ENCODE measurements at places on chromosomes 5 and 9. TPM values are rescaled to one million over a fixed set of nuclear protein-coding genes. Genes with fewer than 3 reads are reported as not detected.

LCN10 gene
- total RNA-seq = not detected

ACOT12 gene
- total RNA-seq = 0.26 TPM

BAAT gene
- 0.19 TPM for total RNA-seq

SLC6A3 gene
- not detected for total RNA-seq

CCDC187 gene
- total RNA-seq = 0.34 TPM

HBEGF gene
- total RNA-seq = 1.3 TPM

ZNF883 gene
- total RNA-seq = not detected

CENPH gene
- 37.0 TPM for total RNA-seq

GRCh38 chr5:135750506-135750905 lies 84.0 kb upstream of the SLC25A48 start:
- H3K36me3 ChIP-seq = no peaks in the 10 kb centered on the region
- DNase-seq = peak; percentile 62
- no peak overlapping the region for H3K27ac ChIP-seq
- H3K4me3 ChIP-seq = no peak overlapping the region

- H3K27me3 ChIP-seq = no peaks in the 10 kb centered on the region
- DNase-seq = no peak
- peaks cover 5% of the 10 kb centered on the region for H3K4me1 ChIP-seq
- H3K27ac ChIP-seq = no peak overlapping the region
- no peak overlapping the region for H3K4me3 ChIP-seq
- H3K36me3 ChIP-seq = no peaks in the 10 kb centered on the region
These were observed 40.4 kb upstream of the MAP3K1 start for GRCh38 chr5:56774957-56775356.

DNA sequence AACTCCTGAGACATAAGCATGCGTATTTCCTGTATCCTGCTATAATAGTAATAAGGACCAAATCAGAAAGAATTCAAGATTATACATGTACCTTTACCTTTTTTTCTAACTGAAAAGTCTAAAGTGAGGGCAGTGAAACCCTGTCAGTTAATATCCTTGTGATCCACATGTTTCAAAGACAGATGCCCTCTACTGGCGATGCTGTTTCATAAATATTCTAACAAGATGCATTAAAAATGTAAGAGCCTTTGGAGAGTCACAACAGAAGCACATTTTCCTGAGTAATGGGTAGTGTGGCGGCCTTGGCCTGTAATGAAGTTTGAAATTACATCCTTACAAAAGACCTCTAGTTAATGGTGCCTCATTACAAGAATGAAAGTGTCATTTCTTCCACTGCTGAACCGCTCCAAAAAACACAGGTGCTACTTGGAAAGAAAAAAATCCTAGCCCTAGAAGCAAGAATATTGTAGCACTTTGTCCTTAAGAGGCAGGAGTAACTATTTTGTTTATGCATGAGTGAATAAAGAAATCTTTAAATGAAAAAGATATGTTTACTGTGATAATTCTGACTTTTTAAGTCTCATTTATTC lies 232.6 kb downstream of the EPB41L4A start:
- peak; percentile 74 for DNase-seq
- H3K4me3 ChIP-seq = no peak overlapping the region
- no peaks in the 10 kb centered on the region for H3K4me1 ChIP-seq
- no peak overlapping the region for H3K27ac ChIP-seq
- no peaks in the 10 kb centered on the region for H3K27me3 ChIP-seq
- no peaks in the 10 kb centered on the region for H3K36me3 ChIP-seq

DNA sequence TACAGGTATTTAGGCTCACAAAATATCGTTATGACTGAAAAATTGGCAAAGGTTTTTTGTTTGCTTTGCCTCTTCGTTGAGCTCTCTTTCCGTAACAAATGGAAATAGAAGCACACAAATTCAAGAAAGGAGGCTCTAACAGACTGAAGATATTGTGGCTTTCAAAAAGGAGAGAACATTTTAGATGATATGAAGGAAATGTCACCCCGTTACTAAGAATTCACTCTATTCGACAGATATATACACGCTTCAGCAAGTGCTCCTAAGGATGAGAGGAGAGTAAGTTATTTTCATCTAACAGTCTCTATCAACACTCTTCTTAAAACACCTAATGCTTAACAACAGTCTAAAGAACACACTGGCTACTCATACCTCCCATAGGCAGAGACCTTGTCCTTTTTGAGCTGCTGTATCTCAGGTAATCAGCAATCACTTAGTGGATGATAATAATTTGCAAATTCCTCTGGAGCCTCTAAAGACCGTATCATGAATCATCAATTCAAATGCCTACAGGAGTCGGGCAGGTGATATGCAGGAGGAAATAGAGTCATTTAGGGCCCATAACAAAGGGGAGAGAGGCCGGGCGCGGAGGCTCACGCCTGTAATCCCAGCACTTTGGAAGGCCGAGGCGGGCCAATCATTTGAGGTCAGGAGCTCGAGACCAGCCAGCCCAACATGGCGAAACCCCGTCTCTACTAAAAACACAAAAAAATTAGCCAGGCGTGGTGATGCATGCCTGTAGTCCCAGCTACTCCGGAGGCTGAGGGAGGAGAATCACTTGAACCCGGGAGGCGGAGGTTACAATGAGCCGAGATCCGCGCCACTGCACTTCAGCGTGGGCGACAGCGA lies 1.4 kb upstream of the HSDL2 start:
- peaks cover 49% of the 10 kb centered on the region for H3K4me1 ChIP-seq
- peak overlapping the region; percentile 85 for H3K4me3 ChIP-seq
- H3K36me3 ChIP-seq = no peaks in the 10 kb centered on the region
- no peak overlapping the region for H3K27ac ChIP-seq

GRCh38 chr9:137613259-137613658 lies 5.5 kb upstream of the EHMT1 start:
- no peaks in the 10 kb centered on the region for H3K27me3 ChIP-seq
- 0 out of 2 replicates have a peak, but pooled peaks cover 4% of the 10 kb centered on the region for H3K36me3 ChIP-seq
- peaks cover 18% of the 10 kb centered on the region for H3K4me1 ChIP-seq
- DNase-seq = no peak

GRCh38 chr9:110776221-110776620 lies 107.6 kb downstream of the MUSK start:
- H3K27ac ChIP-seq = no peak overlapping the region
- H3K4me1 ChIP-seq = no peaks in the 10 kb centered on the region
- no peaks in the 10 kb centered on the region for H3K36me3 ChIP-seq
- DNase-seq = no peak

- H3K36me3 ChIP-seq = peaks cover 46% of the 10 kb centered on the region
- no peaks in the 10 kb centered on the region for H3K27me3 ChIP-seq
- no peak for DNase-seq
- H3K27ac ChIP-seq = no peak overlapping the region
- no peaks in the 10 kb centered on the region for H3K4me1 ChIP-seq
These were observed 177.8 kb downstream of the NIPBL start for GRCh38 chr5:37054391-37054790.

DNA sequence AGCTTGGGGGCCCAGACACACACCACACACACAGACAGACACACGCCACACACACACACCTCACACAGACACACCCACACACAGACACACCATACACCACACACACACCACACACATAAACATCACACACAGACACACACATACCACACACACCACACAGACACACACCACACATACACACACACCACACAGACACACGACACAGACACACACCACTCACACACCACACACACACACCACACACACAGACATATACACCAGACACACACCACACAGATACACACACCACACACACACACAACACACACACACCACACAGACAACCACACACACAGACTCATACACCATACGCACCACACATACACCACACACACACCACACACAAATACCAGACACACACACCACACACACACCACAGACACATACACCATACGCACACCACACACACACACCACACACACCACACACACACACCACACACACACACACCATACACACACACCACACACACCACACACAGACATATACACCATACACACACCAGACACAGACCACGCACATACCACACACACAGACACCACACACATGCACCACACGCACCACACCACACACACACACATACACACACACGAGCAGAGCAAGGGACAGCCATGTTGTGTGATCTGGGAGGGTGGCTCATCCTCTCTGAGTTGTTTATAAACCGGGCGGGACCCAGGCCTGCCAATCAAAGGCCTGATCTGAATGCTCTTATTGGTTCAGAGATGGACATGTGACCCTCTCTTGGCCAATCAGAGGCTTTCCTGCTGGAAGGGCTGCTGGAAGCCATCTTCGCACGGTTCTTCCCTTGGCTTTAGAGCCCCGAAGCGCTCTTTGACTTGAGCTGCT lies 148.3 kb downstream of the GAPVD1 start:
- H3K27me3 ChIP-seq = no peaks in the 10 kb centered on the region
- peak; percentile 89 for DNase-seq
- H3K27ac ChIP-seq = no peak overlapping the region
- H3K4me3 ChIP-seq = no peak overlapping the region
- H3K4me1 ChIP-seq = peaks cover 5% of the 10 kb centered on the region

DNA sequence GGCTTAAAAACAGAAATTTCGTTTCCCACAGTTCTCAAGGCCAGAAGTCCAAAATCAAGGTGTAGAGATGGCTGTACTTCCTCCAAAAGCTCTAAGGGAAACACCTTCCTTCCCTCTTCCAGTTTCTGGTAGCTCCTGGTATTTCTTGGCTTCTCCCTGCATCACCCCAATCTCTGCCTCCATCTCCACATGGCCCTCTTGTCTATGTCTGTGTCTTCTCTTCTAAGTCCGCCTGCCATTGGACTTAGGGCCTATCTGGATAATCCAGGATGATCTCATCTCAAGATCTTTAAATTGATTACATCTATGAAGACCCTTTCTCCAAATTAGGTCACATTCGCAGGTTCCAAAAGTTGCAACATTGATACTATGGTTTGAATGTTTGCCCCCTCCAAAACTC lies 105.6 kb downstream of the ATPSCKMT start:
- H3K27ac ChIP-seq = no peak overlapping the region
- no peak overlapping the region for H3K4me3 ChIP-seq
- H3K27me3 ChIP-seq = no peaks in the 10 kb centered on the region
- no peaks in the 10 kb centered on the region for H3K4me1 ChIP-seq

- no peak overlapping the region for H3K27ac ChIP-seq
- no peaks in the 10 kb centered on the region for H3K27me3 ChIP-seq
These were observed 87.2 kb downstream of the PGM5 start for GRCh38 chr9:68443624-68444023.

DNA sequence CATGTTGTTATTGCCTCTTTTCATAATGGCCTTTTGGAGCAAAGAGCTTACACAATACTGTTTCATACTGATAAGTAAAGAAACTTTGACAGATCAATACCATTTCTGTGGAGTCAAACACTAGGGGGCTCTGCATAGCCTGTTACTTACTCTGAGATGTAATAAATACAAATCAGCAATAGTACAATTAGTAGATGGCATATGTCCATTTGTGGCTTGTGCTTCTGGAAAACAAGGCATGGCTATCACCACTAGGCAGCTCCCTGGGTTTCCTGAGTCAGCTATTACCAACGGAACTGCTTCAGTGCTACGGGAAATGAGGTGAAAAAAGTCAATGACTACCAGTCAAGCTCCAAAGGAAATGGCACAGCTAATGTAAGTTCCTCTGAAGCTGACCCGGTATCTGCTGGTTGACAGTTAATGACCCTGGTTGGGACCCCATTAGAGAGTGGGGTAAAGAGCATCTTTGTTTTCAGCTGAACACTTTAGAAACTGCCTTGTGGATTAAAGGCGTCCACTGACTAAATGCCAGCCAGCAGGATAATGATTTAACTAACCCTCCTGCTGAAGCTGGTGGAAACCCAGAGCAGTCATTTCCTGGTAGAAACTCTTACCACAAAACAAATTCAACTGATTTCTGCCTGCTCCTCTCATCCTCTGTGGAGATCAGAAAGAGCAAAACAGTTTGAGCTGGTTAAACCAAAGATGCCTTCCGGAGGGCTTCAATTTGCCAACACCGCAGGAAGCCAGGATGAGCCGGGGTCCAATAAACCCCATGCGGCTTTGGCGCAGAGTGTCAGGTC lies 69.0 kb upstream of the FAM169A start:
- H3K4me3 ChIP-seq = no peak overlapping the region
- no peaks in the 10 kb centered on the region for H3K4me1 ChIP-seq
- no peaks in the 10 kb centered on the region for H3K27me3 ChIP-seq

GRCh38 chr5:72293495-72294055 lies 26.5 kb downstream of the MRPS27 start:
- H3K4me1 ChIP-seq = peaks cover 99% of the 10 kb centered on the region
- no peaks in the 10 kb centered on the region for H3K27me3 ChIP-seq
- 0 out of 2 replicates have a peak overlapping the region, but pooled peaks have one; percentile 10 for H3K4me3 ChIP-seq
- peak overlapping the region; percentile 93 for H3K27ac ChIP-seq

GRCh38 chr9:98256756-98257155 lies 1.3 kb upstream of the TBC1D2 start:
- DNase-seq = peak; percentile 72
- H3K27ac ChIP-seq = peak overlapping the region; percentile 84
- peak overlapping the region; percentile 76 for H3K4me3 ChIP-seq
- H3K4me1 ChIP-seq = peaks cover 17% of the 10 kb centered on the region
- no peaks in the 10 kb centered on the region for H3K27me3 ChIP-seq

DNA sequence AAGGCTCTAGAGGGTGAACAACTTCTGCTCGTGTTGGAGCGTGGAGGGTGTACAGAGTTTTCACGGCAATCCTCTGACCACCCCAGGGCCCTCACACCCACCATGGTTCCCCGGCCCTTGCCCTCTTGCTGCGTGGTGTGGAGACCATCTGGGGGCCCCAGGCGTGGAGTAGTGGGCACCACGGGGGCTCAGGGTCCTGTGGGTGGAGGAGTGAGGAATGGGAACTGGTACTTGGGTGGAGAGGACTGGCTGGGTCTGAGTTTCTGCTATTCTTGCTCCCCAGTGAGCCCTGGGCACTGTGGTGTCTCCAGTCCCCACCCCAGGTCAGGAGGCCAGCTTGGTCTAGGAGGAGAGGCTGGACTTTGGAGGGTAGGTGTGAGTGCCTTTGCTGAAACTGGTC lies 21.9 kb upstream of the TRIM52 start:
- no peak overlapping the region for H3K27ac ChIP-seq
- H3K36me3 ChIP-seq = no peaks in the 10 kb centered on the region
- H3K27me3 ChIP-seq = no peaks in the 10 kb centered on the region

DNA sequence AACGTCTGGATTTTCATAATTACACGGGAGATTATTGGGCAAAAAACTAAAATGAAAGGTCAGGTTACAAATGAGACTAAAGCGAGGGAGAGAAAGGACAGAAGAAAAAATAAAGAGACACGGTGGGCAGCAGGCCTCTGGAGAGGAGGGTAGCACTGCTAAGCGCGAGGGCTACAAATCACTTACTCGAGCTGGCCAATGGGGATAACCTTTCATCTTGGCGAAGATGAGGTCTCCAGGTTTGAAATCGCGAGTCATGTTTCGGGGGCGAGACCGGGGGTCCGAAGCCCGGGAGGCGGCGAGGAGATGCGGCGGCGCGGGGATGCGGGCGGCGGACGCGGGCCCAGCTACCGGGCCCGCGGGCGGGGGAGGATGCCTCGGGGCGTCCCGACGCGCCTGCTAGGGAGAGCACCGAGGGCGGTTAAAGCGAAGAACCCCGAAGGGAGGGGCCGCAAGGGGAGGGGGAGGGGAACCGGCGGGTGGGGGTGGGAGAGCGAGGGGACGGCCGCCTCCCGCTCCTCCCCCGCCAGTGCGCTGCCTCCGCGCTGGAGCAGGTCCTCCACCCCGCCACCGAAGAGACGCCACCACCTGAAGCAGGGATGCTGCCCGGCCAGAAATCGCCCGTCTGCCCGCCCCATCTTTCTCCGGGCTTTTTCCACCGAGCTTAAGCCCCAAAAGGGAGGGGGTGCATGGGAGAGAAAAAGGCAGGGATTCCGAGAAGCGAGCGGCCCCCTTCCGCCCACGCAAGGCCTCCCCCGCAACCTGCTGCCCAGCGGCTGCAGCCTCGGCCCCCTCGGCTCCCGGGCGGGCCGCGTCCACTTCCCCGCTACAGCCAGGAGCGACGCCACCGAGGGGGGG lies 610 bp downstream of the PSIP1 start:
- H3K4me3 ChIP-seq = peak overlapping the region; percentile 70
- peaks cover 36% of the 10 kb centered on the region for H3K36me3 ChIP-seq
- peak; percentile 81 for DNase-seq
- H3K4me1 ChIP-seq = peaks cover 44% of the 10 kb centered on the region
- no peaks in the 10 kb centered on the region for H3K27me3 ChIP-seq
- H3K27ac ChIP-seq = peak overlapping the region; percentile 72
